ENCODE measurements at places on chromosomes 1 and 21.

DNA sequence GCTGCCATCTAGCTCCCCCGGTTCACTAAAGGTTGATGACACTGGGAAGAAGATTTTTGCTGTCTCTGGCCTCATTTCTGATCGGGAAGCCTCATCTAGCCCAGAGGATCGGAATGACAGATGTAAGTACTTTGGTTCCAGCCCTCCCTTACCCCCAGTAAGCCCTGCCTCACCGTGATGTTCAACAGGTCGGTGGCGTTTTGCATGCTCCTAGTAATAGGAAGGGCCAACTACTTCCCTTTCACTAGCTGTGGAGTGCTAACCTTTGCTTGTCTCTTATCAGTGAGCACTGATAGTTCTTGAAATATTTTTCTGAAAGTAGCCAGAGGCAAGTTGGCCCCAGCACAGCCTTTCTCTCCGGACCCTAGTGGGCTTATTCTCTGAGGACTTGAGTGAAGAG is 7.5 kb downstream of the RNF220 start:
- DNase-seq, result no peak

DNA sequence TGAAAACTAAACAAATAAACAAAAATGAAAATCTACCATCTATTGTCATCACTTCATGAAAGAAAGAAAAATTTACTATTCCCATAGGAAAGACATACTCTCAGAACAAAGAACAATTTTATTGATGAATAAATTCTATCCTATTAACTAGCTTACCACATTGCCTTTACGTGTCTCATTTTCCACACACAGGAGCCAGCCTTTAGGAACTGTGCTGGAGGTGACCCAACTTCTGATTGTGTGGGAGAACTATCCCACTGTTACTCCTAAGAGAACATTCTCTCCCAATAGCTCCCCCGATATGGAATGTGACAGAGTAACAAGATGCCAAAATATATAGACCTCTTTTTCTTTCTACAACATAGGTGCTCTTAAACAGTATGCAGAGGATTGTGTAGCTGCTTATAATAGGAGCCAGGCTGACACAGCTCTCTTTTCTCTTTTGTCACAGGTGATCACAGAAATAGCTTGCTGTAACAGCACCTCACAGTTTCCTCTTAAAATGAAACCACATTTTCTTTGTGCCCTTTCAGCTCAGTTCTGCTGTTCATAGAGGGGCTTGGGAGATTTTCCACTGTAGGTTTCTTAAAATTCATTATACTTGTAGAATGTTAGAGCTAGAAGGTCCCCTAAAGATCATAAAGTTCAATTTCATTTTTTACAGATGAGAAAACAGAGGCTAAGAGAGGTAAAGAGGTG is 35.5 kb downstream of the C21orf91 start:
- no peak for DNase-seq

DNA sequence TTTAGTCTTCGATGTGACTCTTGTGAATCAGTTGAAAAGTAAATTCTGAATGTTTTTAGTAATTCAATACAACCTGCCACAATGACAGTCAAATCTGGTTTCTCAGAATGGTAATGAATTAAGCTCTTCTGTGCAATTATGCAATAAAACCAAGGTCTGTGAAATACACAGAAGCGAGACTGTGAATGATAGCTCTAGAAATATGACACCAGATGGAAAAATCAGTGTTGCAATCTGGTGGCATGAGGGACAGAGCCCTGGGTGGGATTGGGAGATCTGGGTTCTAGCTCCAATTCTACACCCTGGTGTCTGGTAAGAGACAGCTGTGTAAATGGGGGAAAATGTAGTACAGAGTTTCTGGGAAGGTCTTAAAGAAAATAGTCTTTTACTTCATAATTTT is 586.4 kb upstream of the ZRANB2 start:
- DNase-seq, result no peak

DNA sequence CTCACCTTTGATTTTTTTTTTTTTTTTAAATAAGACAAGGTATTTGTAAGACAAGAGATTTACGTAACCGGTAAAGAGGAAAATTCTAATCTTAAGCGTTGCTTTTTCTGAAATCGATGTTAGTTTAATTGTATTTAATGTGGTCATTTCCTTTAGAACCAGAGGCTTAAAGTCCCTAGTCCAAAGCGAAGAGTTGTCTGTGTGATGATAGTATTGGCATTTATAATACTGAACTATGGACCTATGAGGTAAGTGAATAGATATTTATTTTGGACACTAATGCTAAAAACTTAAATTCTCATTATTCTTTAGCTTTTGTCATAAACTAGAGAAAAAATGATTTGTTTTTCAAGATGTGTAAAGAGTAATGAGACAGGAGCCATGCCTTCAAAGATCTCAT is 54.8 kb downstream of the ATF6 start:
- no peak for DNase-seq

DNA sequence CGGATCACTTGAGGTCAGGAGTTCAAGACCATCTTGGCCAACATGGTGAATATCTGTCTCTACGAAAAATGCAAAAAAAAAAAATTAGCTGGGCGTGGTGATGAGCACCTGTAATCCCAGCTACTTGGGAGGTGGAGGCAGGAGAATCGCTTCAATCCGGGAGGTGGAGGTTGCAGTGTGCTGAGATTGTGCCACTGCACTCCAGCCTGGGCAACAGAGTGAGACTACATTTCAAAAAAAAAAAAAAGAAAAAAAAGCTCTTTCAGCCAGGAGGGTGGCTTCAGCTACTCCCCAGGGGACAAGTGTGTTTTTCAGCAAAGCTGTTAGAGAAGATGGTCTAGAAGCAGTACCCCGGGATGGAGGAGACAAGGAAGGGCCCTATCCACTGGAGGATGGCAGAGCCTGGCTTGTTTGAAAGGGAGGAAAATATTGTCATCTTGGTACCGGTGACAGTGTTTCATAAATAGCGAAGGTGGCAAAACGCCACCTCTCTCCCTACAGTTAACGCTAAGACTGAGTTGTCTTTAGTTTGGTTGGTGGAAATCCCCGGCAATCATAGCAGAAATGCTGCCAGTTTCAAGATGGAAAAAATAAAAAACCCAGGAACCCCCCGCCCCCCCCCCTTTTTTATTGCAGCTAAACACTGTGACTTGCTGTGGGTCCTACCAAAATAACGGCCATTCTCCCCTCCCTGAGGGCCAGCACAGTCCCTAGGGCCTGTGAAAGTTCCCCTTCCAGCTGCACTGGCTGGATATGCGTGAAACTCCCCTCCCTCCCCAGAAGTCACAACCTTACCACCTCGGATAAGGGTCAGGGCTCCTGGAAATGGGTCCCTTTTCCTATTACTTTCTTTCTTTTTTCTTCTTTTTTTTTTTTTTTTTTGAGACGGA is 3.5 kb downstream of the PIK3CD start:
- no peak for DNase-seq

GRCh38 chr1:210260096-210260495 is 27.5 kb downstream of the SERTAD4 start:
- DNase-seq, result peak; percentile 61

DNA sequence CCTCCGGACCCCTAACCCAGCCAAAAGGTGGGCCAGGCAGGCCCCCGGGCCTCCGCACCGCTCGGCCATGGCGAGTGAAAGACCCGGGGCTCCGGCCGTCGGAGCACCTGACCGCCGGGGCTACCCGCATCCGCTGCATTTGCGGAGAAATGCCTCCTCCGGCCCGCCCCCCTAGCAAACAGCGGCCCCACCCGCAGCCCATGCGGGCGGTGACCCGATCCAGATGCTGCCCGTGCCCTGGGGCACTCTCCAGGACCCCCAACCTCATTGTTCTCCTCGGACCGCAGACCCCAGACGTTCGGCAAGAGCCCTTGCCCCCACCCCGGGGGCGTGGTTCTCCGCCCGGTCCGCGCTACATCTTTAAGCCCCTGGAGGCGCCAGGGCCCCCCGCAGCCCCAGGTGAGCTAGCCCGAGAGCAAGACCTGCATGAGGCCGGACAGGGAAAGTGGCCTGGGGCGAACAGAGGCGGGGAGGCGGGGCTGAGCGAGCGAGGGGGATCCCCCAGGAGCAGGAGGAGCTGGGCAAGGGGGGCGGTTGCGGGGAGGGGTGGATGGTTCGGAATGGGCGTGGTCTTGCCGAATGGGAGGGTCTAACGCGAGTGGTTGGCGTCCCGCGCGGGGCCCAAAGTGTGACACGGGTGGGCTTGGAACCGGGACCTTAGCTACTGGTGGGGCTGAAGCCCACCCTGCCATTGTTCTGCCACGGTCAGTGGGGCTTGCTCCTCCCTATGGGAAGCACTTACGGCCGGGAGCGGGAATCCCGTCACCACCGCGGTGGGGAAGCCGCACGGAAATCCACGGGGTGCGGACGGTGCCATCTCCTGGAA is 6.3 kb upstream of the CRYBG2 start:
- DNase-seq, result peak; percentile 36

DNA sequence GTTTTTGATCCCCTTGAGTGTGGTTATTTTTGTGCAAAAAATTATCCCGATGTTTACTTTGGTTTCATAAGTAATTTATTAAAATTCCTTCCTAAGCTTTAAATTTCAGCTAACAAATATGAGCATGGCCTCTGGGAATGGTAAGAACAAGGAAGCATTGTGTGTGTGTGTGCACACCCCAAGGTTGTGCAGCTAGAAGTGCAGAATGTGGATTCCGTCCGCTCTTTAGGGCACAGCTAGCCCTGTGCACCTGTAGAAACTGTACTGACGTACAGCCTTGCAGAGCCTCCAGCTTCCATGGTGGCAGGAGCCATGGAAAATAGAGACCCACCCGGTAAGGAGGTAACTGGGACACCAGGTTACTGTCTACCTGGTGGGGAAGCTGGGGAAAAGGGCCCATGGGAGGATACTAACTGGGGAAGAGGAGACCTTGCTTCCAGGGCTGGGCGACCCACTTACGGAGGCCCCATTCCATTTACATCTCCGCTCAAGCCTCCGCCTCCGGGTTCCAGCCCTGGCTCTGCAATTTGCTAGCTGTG is 54.7 kb downstream of the B3GALT5 start:
- DNase-seq, result no peak

- DNase-seq, result no peak
Observed at GRCh38 chr1:236149003-236149595, 6.8 kb downstream of the GPR137B start.

- DNase-seq, result no peak
Observed at GRCh38 chr1:176211396-176212165, 4.5 kb upstream of the COP1 start.

- DNase-seq, result no peak
Observed at GRCh38 chr1:5525597-5526384, 466.4 kb downstream of the NPHP4 start.

GRCh38 chr1:151443846-151444782 is 15.2 kb downstream of the POGZ start:
- DNase-seq, result peak; percentile 55

DNA sequence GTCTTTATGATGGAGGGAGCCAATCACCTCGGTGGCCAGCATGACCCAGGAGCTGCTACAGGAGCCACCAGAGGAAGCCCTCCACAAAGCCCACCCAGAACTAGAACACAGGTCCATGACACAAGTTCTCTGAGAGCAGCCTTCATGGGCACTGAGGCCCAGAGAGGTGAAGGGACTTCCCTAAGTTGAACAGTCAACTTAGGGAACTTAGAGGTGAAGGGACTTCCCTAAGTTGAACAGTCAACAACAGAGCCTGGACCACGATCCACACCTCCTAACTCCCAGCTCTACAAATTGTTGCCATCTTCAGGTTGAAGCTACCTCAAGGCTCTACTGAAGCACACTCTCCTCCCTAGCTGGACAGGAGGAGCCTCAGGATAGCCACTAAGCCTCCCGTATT is 132.7 kb downstream of the CCDC185 start:
- no peak for DNase-seq

GRCh38 chr1:110879758-110880606 is 7.0 kb downstream of the CD53 start:
- no peak for DNase-seq

DNA sequence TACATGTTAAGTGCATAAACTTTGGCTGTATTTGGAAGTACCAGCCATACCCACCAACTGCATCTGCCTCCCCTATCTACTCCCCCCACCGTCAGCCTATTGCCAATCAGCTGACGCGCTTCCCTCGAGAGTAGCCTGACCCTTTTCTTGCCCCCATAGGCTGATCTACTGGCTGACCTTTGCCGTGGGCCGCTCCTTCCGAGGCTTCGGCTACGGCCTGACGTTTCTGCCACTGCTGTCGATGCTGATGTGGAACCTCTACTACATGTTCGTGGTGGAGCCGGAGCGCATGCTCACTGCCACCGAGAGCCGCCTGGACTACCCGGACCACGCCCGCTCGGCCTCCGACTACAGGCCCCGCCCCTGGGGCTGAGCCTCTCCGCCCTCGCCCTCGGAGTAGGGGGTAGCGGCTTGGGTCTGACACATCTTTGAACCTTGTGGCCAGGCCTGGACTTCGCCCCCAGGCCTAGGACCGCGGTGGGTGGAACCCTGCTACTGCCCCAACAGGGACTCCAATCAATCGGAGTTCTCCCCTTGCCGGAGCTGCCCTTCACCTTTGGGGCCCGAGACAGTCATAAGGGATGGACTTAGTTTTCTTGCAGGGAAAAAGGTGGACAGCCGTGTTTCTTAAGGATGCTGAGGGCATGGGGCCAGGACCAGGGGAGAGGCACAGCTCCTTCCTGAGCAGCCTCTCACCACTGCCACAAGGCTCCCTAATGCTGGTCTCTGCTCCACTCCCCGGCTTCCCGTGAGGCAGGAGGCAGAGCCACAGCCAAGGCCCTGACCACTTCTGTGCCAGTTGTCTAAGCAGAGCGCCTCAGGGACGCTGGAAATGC is 4.0 kb downstream of the GLMP start:
- peak; percentile 92 for DNase-seq

- DNase-seq, result no peak
Observed at GRCh38 chr1:206455666-206456344, 14.5 kb upstream of the IKBKE start.

DNA sequence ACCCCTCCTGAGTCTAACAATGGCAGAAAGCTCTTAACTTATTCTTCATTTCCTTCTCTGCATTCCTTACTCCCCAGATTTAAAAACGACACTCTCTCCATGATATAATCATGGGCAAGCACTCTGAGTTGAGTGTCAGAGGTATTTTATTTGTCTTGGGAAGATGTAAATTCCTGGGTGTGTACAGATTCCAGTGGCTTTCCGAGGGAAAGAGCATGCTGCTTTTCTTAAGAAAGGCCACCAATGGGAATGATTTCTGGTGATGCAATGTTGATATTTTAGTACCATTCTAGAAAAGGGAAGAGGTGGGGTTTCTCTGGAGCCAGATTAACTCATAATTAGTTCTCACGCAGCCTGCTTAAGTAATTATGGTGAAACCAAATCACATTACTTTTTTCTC is 47.8 kb upstream of the BTG3 start:
- DNase-seq, result no peak

DNA sequence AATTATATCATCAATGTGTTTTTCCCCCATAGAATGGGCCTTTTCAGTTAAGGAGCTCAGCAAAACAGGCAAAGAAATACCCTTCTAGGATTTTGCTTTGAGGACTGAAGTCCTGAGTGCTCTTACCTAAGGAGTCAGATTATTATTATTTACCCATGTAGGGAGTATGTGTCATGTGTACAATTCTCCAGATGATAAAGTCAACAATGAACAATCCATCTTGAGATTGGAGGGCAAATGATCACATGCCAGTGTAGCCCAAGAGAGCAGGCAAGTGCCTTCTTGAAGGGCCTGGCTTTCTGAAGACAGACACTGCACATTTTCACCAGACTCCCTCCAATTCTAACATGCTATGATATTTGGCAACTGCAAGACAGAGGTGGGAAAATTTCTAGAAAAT is 159.7 kb downstream of the PCNX2 start:
- no peak for DNase-seq

All from femur (tissue), 1 donor.